ENCODE measurements at places on chromosomes 1 and 21.
A peak's percentile ranks its signal among the peaks of the same experiment; 100 is the strongest.

DNA sequence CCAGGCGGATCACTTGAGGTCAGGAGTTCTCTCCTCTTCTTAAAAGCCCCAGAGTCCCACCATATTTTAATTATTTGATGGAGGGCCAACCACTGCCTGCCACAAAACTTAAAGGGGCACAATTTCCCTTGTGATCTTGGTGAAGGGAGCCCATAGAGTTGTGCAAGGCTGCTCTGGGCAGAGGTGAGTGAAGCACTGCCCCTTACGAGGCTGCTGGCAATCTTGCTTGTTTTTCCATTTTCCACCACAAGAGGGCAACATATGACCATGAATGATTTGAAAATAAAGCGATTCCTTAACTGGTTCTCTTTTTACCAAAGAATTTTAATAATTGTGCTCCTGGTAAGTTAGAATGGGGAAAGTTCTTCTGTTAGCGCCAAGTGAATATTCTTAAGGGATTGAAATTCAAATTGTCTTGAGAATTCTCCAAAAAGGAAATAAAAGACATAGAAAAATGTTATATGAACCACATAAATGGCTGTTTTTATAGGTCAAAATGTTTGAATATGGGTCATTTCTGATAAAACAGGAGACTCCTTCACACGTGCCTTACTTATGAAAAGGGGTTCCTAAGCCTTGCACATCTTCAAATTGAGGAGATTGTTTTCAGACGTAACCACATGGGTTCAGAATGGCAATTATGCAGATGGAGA, 22.7 kb downstream of the PGM1 start:
- DNase-seq = peak; percentile 52

- DNase-seq = no peak
Measured at GRCh38 chr1:230987448-230987847, 8.6 kb downstream of the ARV1 start.

DNA sequence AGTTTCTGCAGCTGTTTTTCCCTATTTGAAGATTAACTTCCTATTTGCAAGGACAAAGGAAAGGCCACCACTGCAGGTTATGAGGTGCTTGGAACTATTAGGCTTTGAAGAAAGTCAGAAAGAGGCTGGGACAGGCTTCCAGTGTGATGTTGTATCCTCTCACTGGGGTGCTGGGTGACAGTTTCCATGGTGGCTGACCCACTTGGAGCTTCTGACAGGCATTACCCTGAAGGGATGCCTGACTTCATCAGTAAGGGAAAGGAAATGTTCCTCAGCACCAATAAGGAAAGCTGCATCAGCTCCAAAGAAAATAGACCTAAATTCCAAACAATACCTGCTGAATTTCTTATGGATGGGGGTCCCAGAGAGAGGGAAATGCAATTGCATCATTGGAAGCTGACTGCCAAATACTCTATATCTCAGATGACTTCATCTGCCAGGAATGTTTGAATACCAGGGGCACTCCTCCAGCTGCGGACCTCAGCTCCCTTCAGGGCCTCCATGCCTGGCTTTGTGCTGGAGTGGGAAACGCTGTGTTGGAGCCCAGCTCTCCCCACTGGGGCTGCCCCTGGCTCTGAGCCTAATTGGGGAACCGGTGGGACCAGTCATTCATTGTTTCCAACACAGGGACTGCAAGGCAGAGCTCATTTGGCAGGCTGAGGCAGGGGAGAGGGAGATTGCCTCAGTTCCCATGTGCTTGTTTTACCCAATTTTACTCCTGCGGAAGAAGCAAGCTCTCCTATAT, 76.6 kb downstream of the RGL1 start:
- DNase-seq = peak; percentile 48

GRCh38 chr1:94055459-94056122, 65.4 kb downstream of the ABCA4 start:
- no peak for DNase-seq

GRCh38 chr1:154752273-154753030, 117.6 kb downstream of the KCNN3 start:
- no peak for DNase-seq

GRCh38 chr21:19321688-19322087, 918.1 kb upstream of the TMPRSS15 start:
- no peak for DNase-seq

- DNase-seq = no peak
Measured at GRCh38 chr1:227889863-227890405, 57.8 kb downstream of the WNT9A start.

DNA sequence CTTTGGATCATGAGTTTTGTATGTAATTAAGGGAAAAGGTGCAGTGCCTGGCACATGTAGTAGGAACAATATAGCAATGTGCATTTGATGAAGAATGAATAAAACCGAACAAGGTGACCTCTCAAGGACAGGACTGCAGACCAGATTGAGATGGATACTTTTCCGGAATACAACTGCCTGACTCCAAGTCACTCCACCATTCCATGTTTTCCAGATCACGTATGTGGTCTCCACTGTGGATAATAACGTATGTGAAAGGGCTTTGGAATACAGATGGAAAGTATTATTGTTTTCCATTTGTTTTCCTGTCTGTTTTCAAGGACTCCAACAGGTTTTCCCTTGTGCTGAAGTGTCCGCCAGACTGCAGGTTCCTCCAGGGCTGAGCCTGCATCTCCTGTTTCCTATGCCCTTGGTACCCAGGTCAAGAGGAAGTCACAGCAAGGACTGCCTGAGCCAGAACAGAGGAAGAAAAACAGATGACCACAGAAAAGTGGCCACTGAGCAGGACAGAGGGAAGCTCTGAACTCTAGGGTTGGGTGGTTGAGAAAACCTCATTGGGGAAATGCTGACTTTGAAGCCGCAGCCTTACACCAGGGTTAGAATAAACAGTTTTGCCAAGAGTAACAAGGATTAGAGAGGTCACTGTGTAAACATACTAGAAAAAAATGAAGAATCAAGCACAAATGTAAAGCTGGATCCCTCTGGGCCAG, 4.0 kb downstream of the CFAP45 start:
- no peak for DNase-seq

DNA sequence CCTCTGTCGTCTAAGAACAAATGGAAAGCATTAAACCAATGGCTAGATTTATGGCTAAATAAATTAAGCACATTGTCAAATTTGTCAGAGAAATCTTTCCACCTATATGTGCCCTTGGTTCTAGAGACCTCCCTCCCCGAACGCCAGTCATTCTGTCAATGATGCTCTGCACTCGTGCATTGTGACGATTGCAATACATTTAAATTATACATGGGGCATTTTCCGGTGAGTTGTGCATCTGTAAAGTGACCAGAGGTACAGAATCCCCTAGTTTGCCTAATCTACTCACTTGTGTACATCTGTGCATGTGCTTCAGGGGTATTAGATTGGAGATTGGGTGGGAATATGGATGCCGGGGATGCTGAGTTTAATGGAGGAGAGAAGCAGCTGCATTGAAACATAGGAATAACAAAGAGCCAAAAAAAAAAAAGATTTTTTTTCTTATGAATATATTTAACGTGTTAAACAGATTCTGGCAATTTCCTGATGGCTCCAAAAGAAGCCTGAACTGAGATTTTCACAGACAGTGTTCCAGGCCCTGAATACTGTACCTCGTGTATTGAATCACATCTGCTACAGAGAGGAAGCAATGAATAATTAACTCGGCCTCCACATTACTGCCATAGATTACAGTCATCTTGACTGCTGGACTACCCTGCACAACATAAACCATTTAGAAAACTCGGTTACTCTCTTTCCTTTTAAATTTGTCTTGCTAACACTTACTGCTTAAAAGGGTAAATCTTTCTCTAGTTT, 149.0 kb upstream of the C1orf87 start:
- no peak for DNase-seq

DNA sequence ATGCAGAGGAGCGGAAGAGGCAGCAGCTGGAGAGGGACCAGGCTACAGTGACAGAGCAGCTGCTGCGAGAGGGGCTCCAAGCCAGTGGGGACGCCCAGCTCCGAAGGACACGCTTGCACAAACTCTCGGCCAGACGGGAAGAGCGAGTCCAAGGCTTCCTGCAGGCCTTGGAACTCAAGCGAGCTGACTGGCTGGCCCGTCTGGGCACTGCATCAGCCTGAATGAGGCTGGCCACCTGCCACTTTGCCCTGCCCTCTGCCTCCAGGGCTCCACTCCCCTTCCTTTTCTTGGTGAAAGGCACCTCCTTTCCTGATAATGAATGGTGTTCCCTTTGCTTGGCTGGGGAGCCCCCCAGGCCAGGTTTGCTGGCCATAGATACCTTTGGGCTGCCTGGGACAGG, 3.3 kb upstream of the HMGN2 start:
- no peak for DNase-seq

GRCh38 chr1:64969305-64970046, 3.1 kb upstream of the JAK1 start:
- no peak for DNase-seq

GRCh38 chr21:42324896-42325295, 9.7 kb upstream of the TFF3 start:
- no peak for DNase-seq

DNA sequence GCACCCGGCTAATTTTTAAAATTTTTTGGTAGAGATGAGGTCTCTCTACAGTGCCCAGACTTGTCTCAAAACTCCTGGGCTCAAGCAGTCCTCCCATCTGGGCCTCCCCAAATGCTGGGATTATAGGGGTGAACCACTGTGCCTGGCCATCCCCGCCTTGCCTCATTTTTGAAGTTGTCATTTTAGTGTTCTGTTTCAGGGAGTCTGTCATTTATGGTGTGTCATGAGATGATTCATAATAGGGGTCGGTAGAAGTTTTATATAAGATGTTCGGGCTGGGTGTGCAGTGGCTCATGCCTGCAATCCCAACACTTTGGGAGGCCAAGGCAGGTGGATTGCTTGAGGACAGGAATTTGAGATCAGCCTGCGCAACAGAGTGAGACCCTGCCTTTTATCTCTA, 8.5 kb downstream of the PRCC start:
- no peak for DNase-seq

- no peak for DNase-seq
Measured at GRCh38 chr1:86429122-86429725, 5.3 kb downstream of the CLCA2 start.

- no peak for DNase-seq
Measured at GRCh38 chr1:163863731-163864130, 542.0 kb downstream of the NUF2 start.

- no peak for DNase-seq
Measured at GRCh38 chr1:11766429-11766776, 4.4 kb downstream of the C1orf167 start.

GRCh38 chr1:208303743-208304712, 59.8 kb upstream of the PLXNA2 start:
- no peak for DNase-seq

DNA sequence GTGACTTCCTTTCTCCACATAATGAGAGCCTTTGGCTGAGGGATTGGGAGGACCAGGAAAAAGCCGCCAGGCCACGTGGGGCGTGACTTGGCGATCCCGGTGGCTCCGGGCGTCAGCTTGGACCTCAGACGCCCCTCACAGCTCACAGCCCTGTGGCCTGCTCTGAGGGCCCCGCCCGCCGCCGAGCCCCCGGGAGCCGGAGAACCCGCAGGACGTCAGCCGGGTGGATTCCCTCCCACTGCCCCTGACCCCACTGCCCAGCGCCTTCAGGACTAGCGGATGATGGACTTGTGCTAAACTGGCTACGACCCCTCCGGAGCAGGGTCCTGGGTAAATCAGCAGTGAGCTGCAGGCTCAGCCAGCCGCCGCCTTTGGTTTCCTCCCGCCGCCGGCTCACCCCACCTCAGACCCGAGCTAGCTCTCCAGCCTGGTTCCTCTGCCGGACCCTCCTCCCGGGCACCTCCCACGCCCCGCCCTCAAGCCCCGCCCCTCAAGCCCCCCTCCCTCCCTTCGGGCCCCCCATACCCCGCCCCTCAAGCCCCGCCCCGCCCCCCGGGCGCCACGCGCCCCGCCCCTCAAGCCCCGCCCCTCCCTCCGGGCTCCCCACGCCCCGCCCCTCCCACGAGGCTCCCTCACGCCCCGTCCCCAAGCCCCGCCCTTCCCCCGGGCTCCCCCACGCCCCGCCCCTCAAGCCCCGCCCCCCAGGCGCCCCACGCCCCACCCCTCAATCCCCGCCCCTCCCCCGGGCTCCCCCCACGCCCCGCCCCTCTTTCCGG, 10.0 kb upstream of the FAAP20 start:
- DNase-seq = no peak

DNA sequence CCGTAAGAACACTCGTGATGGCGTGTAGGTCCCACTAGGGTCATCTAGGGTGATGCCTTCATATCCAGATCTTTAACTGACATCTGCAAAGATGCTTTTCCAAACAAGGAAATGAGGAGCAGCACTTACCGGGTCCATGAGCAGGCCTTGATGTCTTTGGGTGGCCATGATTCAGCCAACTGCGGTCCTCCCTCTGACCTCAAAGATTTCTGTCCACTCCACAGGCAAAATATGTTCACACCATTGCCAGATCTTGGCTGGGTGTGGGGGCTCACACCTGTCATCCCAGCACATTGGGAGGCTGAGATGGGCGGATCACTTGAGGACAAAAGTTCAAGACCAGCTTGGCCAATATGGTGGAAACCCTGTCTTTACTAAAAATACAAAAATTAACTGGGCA, 18.2 kb downstream of the TRPM2 start:
- no peak for DNase-seq

GRCh38 chr1:161738627-161739287, 10.8 kb upstream of the DUSP12 start:
- DNase-seq = peak; percentile 73

DNA sequence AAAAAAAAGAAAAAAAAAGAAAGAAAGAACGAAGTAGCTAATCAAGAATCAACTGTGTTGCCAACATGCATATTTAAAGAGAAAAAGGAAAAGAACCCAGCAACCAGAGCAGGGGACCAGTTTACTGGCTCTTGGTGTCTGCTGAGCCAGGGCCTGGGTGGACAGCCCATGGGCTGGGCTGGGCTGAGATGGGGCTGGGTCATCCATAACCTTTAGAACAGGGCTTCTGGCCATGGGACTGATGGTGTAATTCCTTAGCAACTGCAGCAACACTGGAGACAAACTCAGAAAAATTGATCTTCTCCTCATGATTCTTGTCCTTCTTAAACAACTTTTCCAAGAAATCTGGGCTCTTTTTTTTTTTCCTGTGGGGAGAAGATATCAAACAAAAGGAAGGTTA, 10.5 kb downstream of the S100A7A start:
- no peak for DNase-seq

- no peak for DNase-seq
Measured at GRCh38 chr21:45736690-45737484, 93.4 kb downstream of the PCBP3 start.

GRCh38 chr1:175287377-175287776, 94.8 kb upstream of the KIAA0040 start:
- DNase-seq = no peak

GRCh38 chr21:14685568-14685967, 139.5 kb upstream of the SAMSN1 start:
- no peak for DNase-seq

DNA sequence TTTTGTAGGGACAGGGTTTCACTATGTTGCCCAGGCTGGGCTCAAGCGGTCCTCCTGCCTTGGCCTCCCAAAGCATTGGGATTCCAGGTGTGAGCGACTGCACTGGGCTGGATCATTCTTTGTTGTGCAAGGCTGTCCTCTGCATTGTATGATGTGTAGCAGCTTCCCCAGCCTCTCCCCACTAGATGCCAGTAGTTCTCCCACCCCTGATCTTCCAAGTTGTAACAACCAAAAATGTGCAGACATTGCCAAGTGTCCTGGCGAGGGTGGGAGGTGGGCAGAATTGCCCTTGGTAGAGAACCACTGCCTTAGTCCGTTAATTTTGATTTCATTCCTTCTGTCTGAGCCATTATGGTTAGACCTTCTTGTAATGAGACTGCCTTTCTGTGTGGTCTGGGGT, 7.2 kb downstream of the GALNT2 start:
- DNase-seq = no peak

Data from COLO829 (cell line).